Activated T-cell treated with anti-CD3 and anti-CD28 coated beads for 24 hours (primary cell): ENCODE measurements at places on chromosomes 7 and 10.
A peak's percentile ranks its signal among the peaks of the same experiment; 100 is the strongest.

GRCh38 chr10:112115781-112116385, 67.7 kb downstream of the GPAM start:
- peak; percentile 27 for DNase-seq

DNA sequence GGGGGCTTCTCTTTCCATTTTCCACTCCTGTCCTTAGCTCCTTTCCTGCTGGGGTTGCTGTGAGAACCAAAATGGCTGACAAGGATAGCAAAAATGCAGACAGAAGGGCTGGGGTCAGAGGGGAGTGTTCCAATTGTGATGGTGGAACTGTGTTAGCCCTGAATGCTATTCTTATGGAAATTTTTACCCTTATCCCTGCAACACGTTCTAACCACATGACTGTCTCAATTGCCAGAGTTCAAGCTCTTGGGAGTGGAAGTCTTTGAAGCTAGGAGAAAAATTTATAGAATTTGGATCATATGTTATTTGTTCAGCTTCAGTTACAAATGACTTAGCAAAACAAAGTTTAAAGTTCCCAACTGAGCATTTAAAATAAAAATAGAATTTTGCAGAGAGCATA, 134.1 kb downstream of the ADCYAP1R1 start:
- DNase-seq: no peak

- DNase-seq: no peak
Observed at GRCh38 chr7:55970978-55971377, 6.6 kb downstream of the NIPSNAP2 start.

DNA sequence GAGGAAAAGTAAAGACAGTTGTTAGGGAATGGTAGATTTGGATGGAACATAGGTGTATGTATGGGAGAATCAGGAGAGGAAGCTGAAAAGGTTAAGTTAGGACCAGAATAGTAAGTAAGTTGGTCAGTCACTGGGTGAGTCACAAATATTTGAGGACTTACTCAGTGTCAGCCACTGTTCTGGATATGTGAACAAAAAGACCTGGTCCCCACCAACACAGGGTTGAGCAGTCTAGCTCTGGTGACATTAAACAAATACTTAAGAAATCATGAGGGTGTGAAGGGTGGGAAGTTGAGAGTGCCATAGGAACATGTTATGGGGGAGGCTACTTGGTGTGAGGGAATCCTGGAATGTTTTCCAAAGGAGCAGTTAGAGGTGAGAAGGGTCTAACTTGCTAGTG, 246.9 kb downstream of the PTEN start:
- DNase-seq: no peak

DNA sequence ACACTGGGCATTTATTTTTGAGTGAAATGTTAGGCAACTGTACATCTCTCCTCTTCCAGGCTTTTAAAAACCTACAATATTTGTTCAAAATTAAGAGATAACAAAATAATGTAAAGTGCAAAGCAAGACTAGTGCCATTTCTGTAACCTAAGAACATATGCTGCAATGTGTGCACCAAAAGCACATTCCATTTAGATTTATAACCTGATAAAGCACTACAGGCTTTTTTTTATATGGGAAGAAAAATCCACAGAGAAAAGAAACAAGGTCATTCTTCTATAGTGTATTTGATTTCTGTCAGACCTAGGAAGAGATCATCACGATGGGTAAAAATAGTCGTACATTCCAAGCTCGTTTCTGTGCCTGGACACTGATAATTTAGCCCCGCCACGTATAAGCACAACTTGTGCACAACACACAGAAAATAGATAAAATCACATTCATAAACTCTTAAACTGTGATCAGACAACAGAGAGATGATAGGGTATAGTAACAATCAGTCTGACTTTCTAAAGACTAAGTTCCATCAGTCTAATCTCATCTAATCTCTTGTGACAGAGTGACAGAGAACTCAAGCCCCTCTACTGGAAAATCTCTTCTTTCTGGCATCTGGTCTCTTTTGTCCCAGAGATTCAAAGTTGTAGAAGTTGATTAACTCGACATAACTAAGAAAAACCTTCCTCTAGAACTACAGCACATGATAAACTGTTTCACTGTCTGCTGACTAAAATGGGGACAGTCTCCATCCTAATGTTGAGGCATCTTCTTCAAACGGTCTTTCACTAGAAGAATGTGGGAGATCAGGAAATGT, 6.7 kb downstream of the LAMB1 start:
- DNase-seq: no peak

DNA sequence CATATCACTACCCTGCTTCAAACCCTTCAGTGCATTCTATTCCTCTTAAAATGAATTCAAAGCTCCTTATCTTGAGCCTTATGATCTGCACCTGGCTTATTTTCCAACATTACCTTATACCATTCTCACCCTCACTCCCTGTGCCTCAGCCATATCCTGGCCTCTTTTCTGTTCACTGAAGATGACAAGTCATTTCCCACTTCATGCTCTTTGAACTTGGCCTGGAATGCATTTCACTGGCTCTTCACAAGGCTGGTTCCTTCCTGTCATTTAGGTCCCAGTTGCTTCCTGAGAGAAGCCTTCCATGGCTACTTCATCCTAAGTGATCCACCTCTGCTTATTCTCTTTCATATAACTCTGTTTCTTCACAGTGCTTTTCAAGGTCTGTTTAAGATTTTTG, 3.2 kb upstream of the LIPF start:
- no peak for DNase-seq

- no peak for DNase-seq
Observed at GRCh38 chr10:48735836-48736390, 51.2 kb downstream of the WDFY4 start.

DNA sequence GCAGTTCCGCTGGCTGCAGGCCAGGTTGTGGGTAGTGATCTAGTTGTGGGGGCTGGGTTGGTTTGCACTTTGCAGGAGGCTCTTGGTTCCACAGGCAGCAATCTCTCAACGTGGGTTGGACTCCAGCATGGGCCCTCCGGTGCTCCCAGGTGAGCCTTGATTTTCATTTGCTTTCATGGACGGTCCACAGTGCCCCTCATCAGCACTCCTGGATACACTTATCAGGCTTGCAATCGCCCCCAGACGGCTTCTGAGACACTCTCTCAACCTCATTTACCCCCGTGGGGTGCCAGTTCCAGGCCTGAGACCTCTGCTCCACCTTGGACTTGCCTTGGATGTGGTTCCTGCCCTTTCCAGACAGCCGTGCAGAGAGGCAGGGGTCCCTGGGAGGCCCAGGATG, 31.3 kb upstream of the ZNF273 start:
- DNase-seq: no peak

GRCh38 chr10:37760817-37761216, 96.6 kb downstream of the ZNF248 start:
- DNase-seq: no peak

DNA sequence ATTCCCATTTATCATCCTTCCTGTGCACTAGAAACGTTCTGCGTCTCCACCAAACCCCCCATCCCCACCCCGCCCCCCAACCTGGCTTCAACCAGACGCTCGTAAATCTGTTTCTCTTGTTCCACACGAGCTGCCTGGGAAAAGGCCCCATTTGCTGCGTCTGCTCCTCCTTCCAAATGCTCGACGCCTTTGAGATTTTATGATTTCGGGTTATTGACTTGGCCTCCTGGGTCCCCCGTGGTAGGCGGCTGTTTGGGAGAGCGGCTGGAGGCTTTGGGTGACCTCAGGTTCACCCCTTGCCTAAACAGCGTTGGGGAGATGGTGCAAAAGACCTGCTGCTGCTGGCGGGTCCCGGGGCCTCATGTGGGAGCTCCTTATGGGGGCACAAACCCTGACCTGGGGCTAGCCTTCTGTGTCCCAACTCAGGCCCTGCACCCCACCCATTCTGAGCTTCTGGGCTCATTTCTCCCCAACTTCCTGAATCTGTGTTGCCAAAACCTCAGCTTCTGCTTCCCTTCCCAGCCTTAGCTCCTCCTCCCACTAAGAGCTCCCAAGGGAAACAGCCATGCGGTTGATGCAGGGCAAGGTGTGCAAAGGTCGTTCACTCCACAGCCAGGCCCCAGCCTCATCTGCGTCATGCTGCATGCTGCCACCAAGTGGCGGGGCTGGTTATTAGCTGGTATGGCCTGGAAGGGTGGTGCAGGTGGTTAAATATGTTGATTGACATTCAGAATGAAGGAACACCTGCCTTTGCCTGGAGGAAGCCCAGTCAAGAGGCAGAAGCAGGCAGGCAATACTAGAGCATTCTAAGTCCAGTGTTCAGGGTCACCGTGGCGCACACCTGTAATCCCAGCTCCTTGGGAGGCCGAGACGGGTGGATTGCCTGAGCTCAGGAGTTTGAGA, 49.1 kb upstream of the ELN start:
- DNase-seq: no peak

DNA sequence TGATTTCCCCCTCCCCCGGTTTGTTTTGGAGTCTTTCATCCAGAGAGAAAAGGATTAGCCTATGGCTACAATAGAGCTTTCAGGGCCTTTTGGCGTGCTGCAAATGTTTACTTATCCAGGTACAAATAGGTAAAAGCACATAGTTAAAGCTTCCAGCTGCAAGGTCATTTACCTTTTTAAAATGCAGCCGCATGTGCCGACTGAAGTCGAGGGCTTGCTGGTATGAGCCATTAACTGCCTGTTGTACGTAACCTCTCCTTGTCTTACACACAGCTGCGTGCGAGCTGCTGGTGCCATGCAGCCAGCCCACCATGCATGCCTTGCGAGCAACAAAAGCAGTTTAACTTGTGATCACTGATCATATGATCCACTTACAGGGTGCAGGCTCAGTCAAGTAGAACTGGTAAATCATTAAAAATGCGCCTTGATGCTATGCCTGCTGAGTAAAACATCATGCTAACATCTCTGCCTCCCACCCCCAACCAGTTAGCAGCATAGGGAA, 866.4 kb downstream of the LRMDA start:
- DNase-seq: no peak

- DNase-seq: no peak
Observed at GRCh38 chr10:47457528-47457820, 26.4 kb downstream of the ANXA8 start.

DNA sequence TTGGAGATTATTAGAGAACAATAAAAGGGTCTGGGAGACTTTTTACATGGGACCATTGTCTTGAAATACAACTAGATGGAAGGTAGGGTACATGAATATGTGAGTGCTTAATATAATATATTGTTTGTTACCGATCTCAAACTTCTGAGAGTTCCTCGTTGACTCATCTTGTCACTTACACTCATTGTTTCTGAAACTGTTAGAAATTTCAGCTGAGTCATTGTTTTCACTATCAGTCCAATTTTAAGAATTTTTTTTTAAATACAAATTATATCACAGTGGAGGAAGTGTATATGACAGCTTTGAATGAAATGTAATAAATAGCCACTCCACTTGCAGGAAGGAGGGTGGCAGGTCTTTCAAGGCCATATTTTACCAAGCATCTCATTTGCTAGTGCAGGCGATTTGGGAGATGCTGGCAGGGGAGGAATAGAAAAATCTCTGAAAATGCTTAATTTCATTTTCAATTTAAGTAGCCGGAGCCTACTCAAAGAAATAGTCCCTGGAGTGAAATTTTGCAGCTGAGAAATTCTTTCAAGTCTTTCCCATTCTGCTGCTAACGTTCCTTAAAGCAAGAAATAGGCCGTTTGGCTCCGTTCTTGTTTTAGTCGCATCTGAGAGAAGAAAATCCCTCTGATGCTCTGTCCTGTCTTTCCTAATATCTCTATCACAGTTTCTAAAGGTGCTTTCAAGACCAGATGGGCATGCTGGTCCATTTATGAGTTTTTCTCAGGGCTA, 1404.2 kb upstream of the CELF2 start:
- no peak for DNase-seq

DNA sequence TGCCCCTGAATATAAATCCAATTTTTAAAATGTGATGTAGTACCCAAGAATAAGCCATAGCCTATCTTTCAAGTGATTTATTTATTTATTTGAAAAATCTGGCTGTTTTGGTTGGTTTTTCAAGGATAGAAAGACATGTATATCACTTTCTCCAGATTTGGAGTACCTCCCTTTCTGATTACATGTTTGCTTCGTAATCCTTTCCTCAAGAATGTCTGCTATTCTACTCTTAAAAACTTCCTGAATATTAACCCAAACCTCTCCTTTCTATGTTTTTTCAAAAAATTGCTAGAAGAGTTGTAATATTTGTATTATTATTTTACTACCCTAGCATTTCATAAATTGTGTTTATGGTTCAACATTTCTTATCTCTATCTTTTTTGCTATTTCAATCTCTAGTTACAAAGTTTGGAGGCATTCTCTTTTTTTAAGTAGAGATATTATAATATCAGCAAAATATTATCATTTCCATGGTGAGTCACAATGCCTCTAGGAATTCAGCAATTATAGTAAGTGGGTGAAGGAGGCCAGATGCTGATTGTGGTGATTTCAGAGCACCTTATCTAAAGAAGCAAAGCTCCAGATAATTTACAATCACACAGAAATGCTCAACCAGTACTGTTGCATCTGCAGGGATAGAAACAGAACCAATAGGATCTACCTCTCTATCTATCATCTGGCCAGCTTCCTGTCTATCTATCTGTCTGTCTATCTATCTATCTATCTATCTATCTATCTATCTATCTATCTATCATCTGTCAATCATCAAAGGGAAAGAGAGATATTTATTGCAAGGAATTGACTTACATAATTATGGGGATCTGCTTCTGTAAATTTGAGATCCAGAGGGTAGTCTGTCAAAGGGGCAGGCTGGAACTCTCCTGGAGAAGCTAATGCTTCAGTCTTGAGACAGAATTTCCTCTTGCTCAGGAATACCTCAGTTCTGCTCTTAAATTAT, 412.5 kb upstream of the SEMA3C start:
- DNase-seq: no peak

DNA sequence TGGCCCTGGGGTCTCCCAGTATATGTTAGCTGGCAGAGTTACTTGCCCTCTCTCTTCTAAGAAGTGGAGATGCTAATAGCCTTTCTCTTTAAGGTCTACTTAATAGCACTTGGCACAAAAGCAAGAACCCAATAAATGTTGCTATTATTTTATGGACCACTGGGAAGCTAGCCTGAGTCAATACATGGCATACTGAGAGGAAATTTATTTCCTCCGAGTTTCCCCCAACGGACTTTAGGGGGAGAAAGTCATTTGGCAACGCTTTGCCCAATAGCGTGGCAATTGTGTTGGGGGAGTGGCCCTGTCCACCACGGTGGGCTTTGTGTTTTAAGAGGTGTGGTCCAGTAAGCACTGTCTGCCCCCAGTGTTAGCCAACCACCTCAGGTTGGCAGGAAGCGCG, 87.4 kb upstream of the SMNDC1 start:
- no peak for DNase-seq

DNA sequence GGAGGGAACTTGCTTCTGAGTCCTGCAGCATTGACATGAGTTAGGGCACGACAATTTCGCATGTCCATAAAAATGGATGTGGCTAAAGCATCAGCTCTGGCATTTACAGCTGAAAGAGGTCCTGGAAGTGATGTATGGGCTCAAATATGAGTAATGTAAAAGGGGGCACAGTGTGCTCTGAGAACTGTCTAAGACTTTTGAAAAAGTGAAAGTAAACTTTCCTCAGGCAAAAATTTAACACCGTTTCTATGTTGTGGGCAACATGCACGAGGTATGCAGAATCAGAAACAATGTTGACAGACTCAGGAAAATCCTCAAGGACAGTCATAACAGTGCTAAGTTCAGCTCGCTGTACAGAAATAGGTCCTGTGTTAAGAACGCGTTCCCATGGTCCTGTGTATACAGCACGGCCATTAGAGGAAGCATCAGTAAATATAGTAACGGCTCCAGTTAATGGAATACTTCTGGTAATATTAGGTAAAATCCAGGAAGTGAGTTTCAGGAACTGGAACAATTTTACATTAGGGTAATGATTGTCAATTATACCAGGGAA, 37.9 kb upstream of the AKR1C2 start:
- no peak for DNase-seq
